H9 (cell line): ENCODE measurements at places on chromosomes 6 and 20. TPM values are rescaled to one million over a fixed set of nuclear protein-coding genes. Genes with fewer than 3 reads are reported as not detected.

Gene GSTA2
- total RNA-seq = not detected in 2 replicates

DNA sequence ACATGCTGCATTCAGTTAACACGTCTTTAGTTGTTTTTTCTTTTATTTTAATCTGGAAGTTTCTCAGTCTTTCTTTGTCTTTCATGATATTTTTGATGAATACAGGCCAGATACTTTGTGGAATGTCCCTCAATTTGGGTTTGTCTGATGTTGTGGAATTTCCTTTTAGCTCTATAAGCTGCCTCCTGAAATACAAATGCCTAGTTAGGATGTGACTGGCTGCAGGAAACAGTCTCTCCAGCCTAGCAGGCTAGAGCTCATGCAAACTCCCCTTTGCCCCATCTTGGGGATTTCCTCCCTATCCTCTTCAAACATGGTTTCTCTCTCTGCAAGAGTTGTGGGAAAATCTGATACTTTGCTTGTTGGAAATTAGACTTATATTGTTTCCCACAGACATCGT lies 89.3 kb upstream of the JAG1 start:
- H3K36me3 ChIP-seq = no peaks in the 10 kb centered on the region
- no peaks in the 10 kb centered on the region for H3K27me3 ChIP-seq
- H3K4me3 ChIP-seq = no peak overlapping the region

GRCh38 chr6:147381712-147382111 lies 126.8 kb upstream of the SAMD5 start:
- DNase-seq = no peak
- H3K27me3 ChIP-seq = no peaks in the 10 kb centered on the region
- H3K27ac ChIP-seq = no peak overlapping the region
- no peaks in the 10 kb centered on the region for H3K4me1 ChIP-seq
- no peak overlapping the region for H3K4me3 ChIP-seq

Gene ZSCAN31
- 3.6 and 7.1 TPM in 2 replicates for total RNA-seq

Gene SESN1
- 16.6 and 17.5 TPM in 2 replicates for total RNA-seq

DNA sequence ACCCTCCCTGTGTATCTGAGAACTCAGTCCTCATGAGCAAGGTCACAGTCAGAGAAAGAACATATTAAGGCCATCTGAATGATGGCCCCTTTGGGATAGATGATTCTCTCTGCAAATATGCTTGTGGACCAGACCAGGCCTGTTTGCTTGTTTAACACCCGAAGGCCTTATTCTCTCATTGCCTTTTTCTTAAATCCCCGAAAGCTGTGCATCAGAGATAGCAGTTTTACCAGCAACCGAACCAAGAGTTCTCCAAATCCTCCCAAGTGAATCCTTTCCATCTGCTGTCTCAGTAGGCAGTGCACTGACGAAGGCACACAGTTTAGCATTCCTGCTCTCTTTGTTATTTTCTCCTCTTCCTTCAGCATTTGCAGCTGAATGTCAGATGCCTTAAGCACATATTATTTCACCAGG lies 79.8 kb downstream of the TRMT6 start:
- no peak overlapping the region for H3K4me3 ChIP-seq
- no peaks in the 10 kb centered on the region for H3K36me3 ChIP-seq
- H3K27me3 ChIP-seq = no peaks in the 10 kb centered on the region
- no peak overlapping the region for H3K27ac ChIP-seq
- peaks cover 3% of the 10 kb centered on the region; the same call in 1 of the 2 replicates for H3K4me1 ChIP-seq

GRCh38 chr6:142802124-142802523 lies 142.9 kb downstream of the HIVEP2 start:
- no peaks in the 10 kb centered on the region for H3K27me3 ChIP-seq
- H3K4me1 ChIP-seq = 0 out of 2 replicates have a peak, but pooled peaks cover 2% of the 10 kb centered on the region
- H3K4me3 ChIP-seq = no peak overlapping the region
- no peak for DNase-seq
- no peaks in the 10 kb centered on the region for H3K36me3 ChIP-seq
- H3K27ac ChIP-seq = no peak overlapping the region

- H3K36me3 ChIP-seq = no peaks in the 10 kb centered on the region
- H3K27me3 ChIP-seq = no peaks in the 10 kb centered on the region
- no peak for DNase-seq
- peaks cover 4% of the 10 kb centered on the region; the same call in 1 of the 2 replicates for H3K4me1 ChIP-seq
These were observed 1.2 kb downstream of the LMBRD1 start for GRCh38 chr6:69795469-69796072.

DNA sequence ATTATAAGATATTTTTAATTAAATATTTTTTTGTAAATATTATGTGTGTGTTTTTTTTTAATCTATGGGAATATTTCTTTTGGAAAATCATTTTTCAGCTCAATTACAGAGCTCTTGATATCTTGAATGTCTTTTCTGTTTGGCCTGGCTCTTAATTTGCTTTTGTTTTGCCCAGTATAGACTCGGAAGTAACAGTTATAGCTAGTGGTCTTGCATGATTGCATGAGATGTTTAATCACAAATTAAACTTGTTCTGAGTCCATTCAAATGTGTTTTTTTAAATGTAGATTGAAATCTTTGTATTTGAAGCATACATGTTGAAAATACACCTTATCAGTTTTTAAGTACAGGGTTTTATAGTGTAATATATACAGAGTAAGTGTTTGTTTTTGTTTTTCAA lies 2.6 kb downstream of the ID4 start:
- peak overlapping the region; percentile 53 for H3K4me3 ChIP-seq
- H3K36me3 ChIP-seq = no peaks in the 10 kb centered on the region
- DNase-seq = no peak
- no peak overlapping the region for H3K27ac ChIP-seq
- no peaks in the 10 kb centered on the region for H3K27me3 ChIP-seq

- no peak overlapping the region for H3K27ac ChIP-seq
- no peak for DNase-seq
- H3K4me1 ChIP-seq = no peaks in the 10 kb centered on the region
- no peaks in the 10 kb centered on the region for H3K27me3 ChIP-seq
- H3K4me3 ChIP-seq = no peak overlapping the region
These were observed 27.6 kb downstream of the PREX1 start for GRCh38 chr20:48800177-48800576.

Gene ALDH5A1
- 5.2 and 5.4 TPM in 2 replicates for total RNA-seq

Gene LBP
- 0.35 and 0.52 TPM in 2 replicates for total RNA-seq

GRCh38 chr6:149815788-149816187 lies 48.4 kb downstream of the LRP11 start:
- H3K4me1 ChIP-seq = no peaks in the 10 kb centered on the region
- DNase-seq = no peak
- H3K27ac ChIP-seq = no peak overlapping the region
- H3K4me3 ChIP-seq = no peak overlapping the region
- H3K36me3 ChIP-seq = no peaks in the 10 kb centered on the region

DNA sequence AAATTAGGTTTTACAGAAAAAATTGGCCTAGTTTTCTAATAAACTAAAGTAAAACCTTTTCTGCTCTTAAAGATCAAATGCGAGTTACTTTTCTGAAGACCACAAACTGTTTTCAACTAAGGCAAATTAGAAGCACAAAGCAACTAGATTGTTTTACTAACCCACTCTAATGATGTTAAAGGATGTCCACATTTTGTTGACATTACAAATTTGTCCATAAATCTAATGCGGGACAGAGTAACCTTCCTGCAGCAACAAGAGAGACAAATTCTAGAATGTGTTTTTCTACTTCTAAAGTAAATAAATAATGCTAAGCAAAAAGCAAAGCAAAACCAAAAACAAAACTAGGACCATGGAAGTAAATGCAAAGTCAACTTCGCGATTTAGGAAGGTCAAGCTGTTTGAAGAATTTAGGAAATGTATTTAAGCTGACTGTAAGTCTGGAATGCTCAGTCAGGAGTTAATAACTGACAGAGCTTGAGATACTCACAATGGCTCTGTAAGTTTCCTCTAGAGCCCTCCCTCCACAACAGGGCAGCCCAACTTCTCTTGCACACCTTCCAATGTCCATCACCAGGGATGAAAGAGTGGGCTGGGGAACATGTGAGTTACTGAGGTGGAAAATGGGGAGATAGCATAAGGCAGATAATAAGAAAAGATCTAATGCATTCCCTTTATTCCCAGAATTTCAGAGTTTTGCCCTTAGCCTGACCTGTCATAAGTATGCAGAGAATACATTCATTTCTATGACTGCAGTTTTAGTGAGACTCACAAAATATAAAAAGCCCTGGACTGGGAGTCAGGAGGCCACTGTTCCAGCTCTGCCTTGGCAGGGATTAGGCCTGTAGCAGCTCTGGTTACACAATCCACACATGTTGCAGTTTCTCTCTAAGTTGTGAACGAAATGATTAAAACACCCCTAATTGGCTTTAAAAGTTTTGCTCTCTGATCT lies 158.8 kb downstream of the FOXA2 start:
- no peaks in the 10 kb centered on the region for H3K4me1 ChIP-seq
- no peak overlapping the region for H3K27ac ChIP-seq
- H3K36me3 ChIP-seq = no peaks in the 10 kb centered on the region; the same call in 2 of the 3 replicates
- peaks cover 25% of the 10 kb centered on the region for H3K27me3 ChIP-seq
- no peak overlapping the region for H3K4me3 ChIP-seq
- DNase-seq = no peak

GRCh38 chr6:24933868-24934401 lies 1.8 kb downstream of the RIPOR2 start:
- H3K4me3 ChIP-seq = peak overlapping the region; percentile 84
- peak; percentile 70 for DNase-seq
- H3K36me3 ChIP-seq = peaks cover 3% of the 10 kb centered on the region; the same call in 2 of the 3 replicates
- H3K27ac ChIP-seq = no peak overlapping the region
- H3K4me1 ChIP-seq = peaks cover 23% of the 10 kb centered on the region

Gene DYNLT2
- total RNA-seq = 1.3 and 1.8 TPM in 2 replicates

- H3K36me3 ChIP-seq = no peaks in the 10 kb centered on the region
- no peaks in the 10 kb centered on the region for H3K27me3 ChIP-seq
- no peak overlapping the region for H3K4me3 ChIP-seq
- no peak for DNase-seq
- H3K4me1 ChIP-seq = peaks cover 2% of the 10 kb centered on the region; the same call in 1 of the 2 replicates
These were observed 74.6 kb downstream of the SAMD3 start for GRCh38 chr6:130148181-130148580.

DNA sequence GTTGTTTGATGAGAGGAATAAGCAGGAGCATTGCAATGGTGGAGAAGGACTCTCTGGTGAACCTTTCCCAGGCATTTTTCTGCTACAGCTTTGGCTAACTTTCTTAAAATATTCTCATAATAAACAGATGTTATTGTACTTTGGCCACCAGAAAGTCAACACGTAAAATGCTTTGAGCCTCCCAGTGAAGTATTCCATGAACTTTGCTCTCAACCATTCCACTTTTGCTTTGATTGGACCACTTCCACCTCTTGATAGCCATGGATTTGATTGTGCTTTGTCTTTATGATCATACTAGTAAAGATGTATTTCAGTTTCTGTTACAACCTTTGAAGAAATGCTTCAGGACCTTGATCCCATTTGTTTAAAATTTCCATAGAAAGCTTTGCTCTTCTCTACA lies 241.1 kb downstream of the TENT5A start:
- no peaks in the 10 kb centered on the region for H3K27me3 ChIP-seq
- no peak overlapping the region for H3K27ac ChIP-seq
- no peak for DNase-seq
- H3K36me3 ChIP-seq = no peaks in the 10 kb centered on the region

- peaks cover 3% of the 10 kb centered on the region for H3K4me1 ChIP-seq
- H3K36me3 ChIP-seq = peaks cover 1% of the 10 kb centered on the region; the same call in 2 of the 3 replicates
- no peak overlapping the region for H3K27ac ChIP-seq
- no peak overlapping the region for H3K4me3 ChIP-seq
- H3K27me3 ChIP-seq = no peaks in the 10 kb centered on the region
- no peak for DNase-seq
These were observed 176.9 kb downstream of the RFPL4B start for GRCh38 chr6:112524071-112524470.

DNA sequence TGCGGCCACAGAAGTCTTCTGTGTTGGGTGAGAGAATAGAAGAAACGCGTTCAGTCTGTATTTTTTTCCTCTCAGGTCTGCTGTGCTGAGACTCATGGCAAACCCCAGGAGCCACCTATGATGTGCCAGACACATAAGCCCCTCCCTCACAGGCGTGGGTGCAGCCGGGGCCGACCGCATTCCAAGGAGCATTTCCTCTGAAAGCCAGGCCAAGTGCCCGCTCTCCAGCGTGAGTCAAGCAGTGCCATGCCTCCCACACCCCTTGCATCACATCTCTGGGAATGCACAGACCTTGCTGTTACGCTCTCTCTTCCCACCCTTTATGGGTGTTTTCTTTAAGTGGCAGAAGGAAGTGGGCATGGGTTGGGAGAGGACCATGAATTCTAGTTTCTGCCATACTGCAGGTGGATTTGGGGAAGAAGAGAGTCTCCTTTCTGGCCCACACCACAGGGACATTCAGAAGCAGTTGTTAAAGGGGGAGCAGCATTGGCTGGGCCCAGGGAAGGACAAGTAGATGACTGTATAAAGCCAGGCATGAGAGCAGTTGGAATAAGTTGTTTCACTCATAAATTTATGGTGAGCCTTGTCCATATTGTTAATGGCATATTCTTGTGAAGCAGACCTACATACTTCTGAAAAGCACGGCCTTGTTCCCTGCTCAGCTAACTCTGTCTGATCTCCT lies 37.1 kb upstream of the TFAP2A start:
- no peak overlapping the region for H3K4me3 ChIP-seq
- no peak overlapping the region for H3K27ac ChIP-seq
- H3K27me3 ChIP-seq = no peaks in the 10 kb centered on the region
- H3K4me1 ChIP-seq = no peaks in the 10 kb centered on the region
- no peak for DNase-seq

Gene RNF144B
- total RNA-seq = 2.3 and 2.4 TPM in 2 replicates

DNA sequence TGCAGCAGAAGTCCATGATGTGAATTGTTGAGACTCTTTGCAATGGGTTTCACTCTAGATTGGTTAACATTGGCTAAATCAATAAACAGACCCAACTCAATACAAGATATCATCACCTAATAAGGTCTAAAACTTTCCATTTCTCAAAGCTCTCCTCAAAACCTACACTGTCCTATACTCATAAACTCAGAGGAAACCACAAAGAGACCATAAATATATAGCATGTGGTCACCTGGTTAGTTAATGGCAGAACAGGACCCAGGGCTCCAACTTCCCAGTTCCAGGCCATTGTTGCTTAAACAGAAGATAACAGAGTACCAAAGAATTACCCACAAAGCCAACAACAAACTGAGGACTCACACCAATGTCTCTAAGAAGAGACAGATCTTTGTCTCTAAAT lies 12.0 kb downstream of the RTN4IP1 start:
- H3K27me3 ChIP-seq = no peaks in the 10 kb centered on the region
- no peak overlapping the region for H3K4me3 ChIP-seq
- no peak overlapping the region for H3K27ac ChIP-seq
